ENCODE measurements at places on chromosomes 4 and X.

DNA sequence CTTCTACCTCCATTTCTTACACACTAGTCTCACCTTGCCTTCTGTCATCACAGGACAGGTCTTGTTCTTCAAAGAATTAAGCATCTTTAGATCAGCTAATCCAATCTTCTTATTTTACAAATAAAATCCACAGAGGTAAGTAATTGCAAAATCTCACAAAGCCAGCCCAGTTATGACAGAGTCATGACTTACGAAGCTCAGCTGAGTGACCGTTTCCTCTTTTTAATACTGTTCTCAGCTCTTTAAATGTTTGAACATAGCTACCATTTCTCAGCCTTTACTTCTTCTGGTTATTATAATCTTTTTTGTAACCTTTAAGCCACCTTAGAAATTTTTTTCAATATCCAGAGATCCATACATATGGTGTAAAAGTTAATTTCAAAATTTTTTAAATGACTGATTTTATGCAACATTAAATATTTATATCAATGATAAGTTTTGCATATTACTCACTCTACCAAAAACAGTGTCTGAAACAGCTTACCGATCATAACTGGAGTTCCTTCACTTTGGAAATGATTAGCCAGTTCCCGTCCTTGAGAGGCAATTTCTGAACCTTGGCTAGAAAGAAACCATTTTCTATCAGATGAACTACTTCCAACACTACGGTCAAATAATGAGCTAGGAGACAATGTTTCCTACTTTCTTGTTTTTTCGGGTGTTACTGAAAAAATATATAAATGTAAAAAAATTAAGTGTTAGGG lies 8.8 kb downstream of the ANKRD37 start:
- no peak for DNase-seq

DNA sequence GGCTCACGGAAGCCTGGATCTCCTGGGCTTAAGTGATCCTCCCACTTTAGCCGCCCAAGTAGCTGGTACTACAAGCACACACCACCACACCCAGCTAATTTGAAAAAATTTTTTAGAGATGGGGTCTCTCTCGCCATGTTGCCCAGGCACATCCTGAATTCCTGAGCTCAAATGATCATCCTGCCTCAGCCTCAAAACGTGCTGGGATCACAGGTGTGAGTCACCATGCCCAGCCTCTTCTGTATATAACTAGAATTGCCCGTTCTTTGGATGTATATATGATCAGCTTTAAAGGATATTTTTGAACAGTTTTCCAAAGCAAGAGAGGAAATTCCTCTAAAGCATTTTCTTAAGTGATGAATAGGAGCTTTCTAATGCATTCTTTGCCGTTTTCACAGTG lies 22.7 kb downstream of the ZFP42 start:
- DNase-seq, result no peak

DNA sequence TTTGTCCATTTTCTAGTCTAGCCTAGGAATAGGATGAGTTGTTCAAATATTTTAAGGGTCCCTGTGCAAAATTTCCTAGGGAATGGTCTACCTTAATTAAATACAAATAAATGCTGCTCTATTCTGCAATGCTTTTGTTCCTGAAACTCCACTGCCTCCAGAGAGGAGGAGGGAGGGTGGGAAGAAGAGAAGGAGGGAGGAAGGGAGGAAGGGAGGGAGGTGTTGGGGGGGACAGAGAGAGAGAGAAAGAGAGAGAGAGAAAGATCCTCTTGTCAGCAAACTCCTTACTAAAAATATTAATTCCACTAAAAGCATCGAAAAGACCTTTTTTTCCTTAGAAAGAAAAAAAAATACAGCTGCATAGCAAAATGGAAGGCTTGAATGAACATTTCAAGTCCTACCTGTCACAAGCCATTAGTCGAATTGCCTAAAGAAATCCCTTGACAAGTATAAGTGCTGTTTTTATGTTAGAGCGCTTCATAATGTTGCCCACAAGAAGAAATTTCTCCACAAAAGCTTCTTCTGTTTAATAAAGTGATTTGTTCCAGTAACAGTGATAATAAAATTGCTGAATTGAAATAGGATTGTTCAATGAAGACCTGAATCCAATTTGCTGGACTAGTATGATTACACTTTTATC lies 106.0 kb downstream of the NKX6-1 start:
- no peak for DNase-seq

- no peak for DNase-seq
These were observed 57.7 kb upstream of the ATXN3L start for GRCh38 chrX:13377550-13377934.

GRCh38 chr4:1997712-1998111 lies 11.1 kb downstream of the NELFA start:
- no peak for DNase-seq

- no peak for DNase-seq
These were observed 10.4 kb downstream of the AFF1 start for GRCh38 chr4:86944964-86945781.

DNA sequence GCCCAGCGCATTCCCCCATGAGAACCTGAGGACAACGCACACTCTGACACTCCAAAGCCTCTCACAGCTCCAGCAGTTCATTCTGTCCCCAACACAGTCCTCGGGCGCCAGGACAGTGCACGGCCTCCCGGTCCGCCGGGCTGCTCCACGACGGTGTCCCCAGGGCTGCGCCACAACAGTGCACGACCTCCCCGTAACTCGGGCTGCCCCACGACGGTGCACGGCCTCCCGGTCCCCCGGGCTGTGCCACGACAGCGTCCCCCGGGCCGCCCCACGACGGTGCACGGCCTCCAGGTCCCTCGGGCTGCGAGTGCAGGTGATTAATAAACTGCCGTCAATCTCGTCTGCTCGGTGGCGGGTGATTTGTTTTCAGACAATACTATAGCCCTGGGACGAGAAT lies 585.1 kb upstream of the FRG1 start:
- DNase-seq, result no peak

- no peak for DNase-seq
These were observed 749.5 kb upstream of the PCDH7 start for GRCh38 chr4:29970626-29971025.

DNA sequence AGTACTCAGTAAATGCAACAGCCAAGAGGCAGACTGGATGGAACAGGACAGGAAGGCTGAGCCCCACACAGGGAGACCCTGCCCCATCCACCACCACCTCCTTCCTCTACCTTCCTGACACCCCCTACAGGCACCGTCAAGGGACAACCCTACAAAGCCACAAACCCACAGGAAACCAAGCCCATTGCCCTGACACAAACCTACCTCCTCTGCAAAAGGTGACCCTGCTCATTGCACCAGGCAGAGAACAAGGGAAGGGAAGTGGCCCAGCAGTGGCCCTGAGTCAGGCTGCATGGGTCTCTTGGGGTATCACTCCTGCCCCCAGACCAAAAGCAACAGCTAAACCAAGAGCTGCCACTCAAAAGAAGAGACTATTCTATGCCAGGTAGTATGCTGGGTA lies 21.0 kb downstream of the JAKMIP1 start:
- no peak for DNase-seq

GRCh38 chr4:82268826-82269193 lies 105.0 kb downstream of the HNRNPD start:
- DNase-seq, result no peak

DNA sequence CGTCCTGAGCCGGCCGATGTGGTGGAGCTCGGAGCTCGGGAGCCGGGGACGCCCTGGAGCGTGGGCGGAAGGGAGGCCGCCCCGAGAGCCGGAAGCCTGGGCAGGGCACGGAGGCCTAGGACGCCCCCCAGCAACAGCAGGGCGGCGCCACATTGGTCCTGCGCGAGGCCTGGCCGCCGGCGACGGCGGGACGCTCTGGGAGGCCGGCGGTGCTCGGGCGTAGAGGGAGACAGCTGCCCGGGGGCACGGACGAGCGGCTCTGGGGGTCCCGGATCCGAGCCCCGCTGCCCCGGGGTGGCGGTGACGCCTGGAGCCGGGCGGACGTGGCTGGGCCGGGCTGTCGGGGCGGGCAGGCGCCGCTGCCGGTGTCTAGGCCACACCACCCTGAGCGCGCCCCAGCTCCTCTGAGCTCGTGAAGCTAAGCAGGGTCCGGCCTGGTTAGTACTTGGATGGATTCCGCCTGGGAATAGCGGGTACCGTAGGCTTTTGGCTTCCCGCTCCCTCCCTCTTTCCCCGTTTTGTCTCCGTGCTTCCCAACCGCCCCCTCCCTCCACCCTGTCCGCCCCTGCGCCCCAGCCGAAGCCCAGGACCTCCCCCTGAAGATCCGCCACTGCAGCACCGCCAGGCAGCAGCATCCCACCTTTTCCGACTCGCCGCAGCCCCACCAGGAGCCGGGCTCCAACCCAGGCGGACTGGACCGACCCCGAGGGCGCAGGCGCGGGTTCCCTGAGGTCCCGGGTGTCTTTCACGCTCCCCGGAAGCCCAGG lies 12.1 kb downstream of the FRG2 start:
- no peak for DNase-seq

DNA sequence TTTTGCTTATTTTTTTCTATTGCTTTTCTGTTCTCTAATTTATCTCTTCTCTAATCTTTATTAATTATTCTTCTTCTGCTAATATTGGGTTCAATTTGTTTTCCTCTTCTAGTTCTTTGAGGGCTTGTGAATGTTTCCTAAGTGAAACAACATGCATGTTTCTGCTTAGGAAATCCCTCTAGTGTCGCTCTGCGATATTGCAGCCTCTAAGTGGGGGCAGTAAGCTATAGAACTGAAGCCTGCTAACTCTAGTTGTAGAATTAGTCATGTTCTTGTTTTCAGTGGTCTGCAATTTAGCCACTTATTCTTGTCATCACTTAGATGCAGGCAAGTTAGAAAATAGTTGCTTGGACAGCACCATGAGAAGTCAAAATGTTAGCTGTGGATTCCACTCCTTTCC lies 222.6 kb downstream of the SPIN4 start:
- no peak for DNase-seq

- DNase-seq, result no peak
These were observed 672.9 kb downstream of the ADGRL3 start for GRCh38 chr4:61872983-61873382.

DNA sequence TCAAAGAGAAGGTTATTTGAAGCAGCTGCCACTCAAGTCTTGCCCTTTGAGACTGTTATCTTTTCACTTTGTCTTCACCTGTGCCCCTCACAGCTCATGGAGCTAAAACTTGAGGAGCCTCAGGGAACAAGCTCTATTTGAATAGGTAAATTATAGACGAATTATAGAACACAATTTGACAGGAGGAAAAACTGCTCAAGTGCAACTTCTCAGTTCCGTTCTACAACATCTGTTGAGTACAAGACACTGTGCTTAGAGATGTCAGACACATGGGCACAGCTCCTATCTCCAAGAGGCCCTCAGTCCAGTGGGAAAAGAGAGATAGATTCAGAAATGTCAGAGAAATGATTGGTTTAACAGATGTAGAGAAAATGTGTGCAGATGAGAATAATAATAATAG lies 5.1 kb downstream of the PPP1R2C start:
- DNase-seq, result no peak

DNA sequence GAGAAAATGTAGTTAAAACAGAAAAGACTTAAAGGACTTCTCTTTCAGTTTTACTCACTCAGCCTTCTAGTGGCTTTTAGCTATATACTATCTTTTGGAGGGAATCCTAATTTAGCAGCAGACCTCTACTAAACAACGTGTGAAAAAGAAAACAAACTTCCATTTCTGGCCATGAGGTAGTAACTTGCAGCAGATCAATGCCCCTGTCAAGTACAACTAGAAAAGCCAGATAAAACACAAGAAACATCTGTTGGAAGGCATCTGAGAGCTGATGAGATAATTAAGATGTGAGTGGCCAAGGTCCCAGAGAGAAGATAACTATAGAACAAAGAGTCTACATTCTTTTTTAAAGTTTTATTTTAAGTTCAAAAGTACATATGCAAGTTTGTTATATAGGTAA lies 101.7 kb downstream of the CORIN start:
- no peak for DNase-seq

DNA sequence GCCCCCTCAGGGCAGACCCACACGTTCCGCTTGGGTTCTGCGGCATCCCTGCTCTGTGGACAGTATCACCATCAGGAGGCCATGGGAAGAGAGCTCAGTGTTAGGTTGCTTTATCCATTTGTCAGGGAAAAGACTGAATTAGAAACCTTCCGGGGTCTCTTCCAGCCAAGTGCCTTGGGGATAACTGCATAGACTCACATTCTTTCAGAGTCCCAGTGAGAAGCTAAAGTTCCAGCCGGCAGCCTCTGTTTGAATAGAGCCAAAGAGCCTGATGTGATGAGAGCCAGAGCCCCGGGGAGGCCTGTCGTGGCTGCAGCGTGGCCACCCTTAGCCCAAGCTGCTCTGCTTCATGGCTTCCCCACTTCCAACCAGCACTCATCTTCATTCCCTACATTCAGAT lies 85.2 kb downstream of the FHDC1 start:
- no peak for DNase-seq

DNA sequence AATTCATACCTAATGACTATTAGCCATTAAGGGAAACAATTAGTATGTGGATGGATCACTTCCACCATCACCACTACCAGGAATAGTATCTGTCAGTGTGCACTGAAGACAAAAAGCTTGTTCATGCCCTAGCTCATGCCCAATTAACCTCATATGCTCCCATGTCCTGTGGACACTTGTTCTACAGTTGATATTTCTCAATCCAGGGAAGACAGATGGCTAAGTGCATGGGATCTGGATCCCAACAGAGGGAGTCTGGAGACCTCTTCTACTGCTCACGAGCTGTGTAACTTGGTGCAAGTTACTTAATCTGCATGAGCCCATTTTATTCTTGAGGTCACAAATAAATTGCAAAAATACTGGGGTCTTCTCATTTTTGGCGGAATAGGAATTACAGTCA lies 23.7 kb downstream of the AMOT start:
- DNase-seq, result no peak

- no peak for DNase-seq
These were observed 7.6 kb upstream of the SRD5A3 start for GRCh38 chr4:55338486-55338885.

DNA sequence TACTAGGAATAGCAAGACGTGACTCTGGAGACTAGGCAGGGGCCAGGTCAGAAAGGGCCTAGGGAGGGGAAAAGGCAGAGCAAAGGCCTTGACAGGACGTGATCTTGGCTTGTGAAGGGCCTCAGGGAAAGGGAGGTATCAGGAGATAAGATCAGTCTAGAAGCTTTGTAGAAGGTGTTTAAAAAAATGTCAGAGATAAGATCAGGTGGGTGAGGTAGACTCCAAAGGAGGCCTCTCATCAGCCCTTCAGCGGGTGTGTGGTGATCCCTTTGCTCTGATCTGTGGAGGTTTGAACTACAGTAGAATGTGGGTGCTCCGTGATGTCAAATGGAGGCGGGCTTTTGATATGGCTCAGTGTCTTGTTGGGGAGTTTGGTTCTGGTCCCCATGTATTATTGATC lies 78.8 kb upstream of the PRPS1 start:
- no peak for DNase-seq

DNA sequence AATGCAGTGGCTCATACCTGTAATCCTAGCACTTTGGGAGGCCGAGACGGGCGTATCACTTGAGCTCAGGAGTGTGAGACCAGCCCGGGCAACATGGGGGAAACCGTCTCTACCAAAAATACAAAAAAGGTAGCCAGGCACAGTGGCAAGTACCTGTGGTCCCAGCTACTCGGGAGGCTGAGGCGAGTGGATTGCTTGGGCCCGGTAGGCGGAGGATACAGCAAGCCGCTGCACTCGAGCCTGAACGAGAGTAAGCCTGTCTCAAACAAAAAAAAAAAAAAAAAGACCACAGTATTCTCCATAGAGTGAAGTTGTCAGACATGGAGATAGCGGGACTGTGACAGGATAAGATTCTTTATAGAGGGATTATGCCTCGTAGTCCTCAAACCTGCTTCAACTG lies 76.1 kb upstream of the SH3RF1 start:
- DNase-seq, result no peak

Data from liver (tissue), 10 donors.